ENCODE measurements at places on chromosomes 3 and 15. TPM values are rescaled to one million over a fixed set of nuclear protein-coding genes. Genes with fewer than 3 reads are reported as not detected.

The NAALADL2 gene
- total RNA-seq, result 11.4 TPM

The KBTBD13 gene
- not detected for total RNA-seq

The EPHA3 gene
- 0.98 TPM for total RNA-seq

The C3orf22 gene
- total RNA-seq, result not detected

- peak; percentile 84 for DNase-seq
Observed at GRCh38 chr3:188152660-188153436, 1.1 kb upstream of the LPP start.

- no peak for DNase-seq
Observed at GRCh38 chr3:161800985-161801559, 304.5 kb downstream of the OTOL1 start.

DNA sequence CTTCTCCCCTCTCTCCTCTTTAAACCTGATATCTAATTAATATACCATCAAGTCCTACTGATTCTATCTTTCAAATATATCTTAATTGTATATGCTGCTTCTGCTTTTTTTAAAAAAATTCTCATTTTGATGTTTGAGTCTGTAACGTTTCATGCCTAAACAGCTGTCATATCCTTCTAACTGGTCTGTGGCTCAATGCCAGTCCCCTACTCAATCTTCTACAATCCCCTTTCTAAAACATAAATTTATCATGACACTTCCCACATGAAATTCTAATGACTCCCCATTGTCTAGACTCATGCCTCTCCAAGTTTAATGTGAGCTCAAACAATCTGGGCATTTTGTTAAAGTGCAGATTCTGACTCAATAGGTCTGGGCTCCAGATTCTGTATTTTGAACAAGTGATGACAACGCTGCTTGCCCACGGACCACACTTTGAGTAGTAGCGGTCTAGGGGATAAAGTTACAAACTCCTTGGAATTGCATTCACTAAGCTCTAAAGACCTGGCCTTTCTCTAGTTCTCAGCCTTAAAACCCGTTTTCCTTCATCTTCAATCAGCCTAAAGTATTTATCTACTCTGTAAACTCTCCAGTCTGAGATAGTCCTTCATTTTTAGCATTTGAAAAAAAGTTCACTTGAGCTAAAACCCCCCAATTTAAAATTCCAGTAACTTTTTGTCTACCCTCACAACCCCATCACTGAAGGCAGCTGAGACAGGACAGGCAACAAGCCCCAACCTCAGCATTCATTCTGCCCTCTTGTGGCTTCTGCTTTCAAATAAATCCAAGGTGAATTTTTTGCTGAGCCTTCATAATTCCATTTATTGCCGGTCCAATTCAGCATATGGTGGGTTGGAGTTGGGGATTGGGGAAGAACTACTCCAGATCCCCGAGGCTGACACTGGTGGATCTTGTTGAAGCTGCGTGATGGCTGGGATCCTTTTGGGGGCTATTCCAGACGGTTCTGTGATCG lies 88.1 kb upstream of the THRB start:
- DNase-seq, result peak; percentile 16

DNA sequence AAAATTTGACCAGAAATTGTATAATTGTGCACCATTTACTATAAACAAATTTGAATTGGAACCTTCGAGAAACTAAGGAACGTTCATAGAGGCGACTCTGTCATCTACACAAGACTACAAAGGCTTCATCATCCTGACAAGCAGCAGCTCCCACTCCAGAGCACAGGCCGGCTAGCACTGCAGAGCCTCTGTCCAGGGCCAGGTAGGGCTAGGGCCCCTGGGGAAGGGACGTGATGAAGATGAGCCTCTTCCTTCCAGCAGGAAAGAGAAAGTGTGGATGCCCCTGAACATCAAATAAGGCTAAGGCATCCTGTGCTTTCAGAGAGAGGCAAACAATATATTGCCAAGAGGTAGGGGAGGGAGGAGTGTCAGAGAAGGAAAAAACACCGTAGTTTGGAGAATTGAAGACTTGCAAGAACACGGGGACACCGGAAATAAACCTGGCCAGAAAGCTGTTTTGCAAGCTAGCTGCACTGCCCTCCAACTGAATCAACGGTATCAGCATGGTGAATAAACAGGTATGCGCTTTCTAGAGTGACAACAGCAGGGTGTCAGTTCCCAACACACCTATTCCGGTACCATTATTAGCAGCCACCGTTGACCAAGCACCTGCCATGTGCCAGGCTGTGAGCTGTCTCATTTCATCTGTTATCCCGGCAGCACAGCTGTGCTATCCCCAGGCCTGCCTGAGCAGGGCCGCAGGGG lies 12.4 kb downstream of the XXYLT1 start:
- DNase-seq, result no peak

DNA sequence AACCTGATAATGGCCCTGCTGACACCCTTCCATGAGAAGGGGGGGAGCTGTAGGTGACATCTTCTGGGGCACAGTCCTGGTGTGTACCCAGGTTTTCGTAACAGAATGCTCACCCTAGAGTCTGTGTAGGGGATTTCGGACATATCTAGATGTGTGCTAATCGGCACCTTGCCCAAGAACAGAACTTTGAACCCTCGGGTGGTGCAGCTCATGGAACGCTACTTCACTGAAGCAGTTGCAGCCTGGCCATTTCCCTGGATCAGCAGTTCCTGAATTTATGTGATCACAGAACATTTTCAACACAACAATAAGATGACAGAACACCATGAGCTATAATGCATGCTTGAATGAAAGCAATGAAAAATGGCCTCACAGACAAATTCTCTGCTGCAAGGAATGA lies 57.5 kb upstream of the MUC13 start:
- no peak for DNase-seq

GRCh38 chr3:188518835-188519452 lies 365.0 kb downstream of the LPP start:
- no peak for DNase-seq

DNA sequence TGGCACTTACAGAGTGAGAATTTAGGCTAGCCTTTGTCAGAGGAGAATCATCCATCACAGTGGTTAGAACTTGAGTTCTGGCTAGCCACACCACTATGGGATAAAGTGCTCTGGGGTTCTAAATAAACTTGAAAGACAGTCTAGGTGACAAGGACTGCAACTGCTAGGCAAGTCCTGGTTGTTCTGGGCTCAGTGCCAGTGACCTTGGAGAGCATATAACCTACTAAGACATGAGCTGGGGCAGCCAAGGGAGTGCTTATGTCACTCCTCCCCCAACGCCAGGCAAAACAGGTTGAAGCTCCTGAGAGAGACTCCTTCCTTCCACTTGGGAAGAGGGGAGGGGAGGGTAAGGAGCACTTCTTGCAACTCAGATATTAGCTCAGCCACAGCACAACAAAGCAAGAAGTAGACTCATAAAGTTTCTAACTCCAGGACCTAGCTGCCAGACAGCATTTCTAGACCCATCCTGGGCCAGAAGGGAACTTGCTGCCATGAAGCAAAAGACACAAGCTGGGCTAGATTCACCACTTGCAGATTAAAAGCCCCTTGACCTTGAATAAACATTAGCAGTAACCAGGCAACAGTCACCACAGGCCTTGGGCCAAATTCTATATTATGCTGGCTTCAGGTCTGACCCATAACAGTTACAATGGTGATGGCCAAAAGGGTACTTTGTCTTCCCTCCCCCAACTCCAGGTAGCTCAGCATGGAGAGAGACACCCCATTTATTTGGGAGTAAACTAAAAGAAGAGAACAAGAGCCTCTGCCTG lies 963.7 kb downstream of the PLOD2 start:
- DNase-seq, result no peak

- no peak for DNase-seq
Observed at GRCh38 chr3:150144191-150144708, 173.6 kb upstream of the PFN2 start.

GRCh38 chr3:171234298-171235010 lies 207.9 kb upstream of the SLC2A2 start:
- DNase-seq, result no peak

- no peak for DNase-seq
Observed at GRCh38 chr3:185066251-185066650, 86.6 kb downstream of the C3orf70 start.

DNA sequence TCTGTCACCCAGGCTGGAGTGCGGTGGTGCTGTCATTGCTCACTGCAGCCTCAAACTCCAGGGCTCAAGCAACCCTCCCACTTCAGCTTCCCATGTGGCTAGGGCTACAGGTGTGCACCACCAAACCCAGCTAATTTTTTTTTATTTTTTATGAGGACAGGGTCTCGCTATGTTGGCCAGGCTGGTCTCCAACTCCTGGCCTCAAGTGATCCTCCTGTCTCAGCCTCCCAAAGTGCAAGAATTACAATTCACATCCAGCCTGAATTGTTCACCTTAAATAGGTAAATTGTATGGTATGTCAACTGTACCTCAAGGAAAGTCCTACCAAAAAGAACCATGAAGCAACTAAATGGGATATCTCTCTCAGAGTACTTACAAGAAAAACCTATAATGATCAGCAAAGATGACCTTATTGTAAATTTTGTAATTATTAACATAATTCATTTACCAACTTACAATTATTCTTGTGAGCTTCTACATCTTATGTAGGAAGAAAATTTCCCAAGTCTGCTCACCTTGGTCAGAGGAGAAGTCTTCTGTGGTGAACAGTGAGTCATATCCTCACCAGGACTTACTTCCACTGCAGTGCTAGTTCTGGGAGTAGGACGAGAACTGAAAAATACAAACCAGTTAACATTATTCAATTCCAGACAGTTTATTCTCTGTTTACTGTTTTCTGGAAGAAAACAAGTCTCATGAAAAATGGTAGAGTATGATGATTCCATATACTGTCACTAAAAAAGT lies 54.4 kb downstream of the ULK4 start:
- no peak for DNase-seq

DNA sequence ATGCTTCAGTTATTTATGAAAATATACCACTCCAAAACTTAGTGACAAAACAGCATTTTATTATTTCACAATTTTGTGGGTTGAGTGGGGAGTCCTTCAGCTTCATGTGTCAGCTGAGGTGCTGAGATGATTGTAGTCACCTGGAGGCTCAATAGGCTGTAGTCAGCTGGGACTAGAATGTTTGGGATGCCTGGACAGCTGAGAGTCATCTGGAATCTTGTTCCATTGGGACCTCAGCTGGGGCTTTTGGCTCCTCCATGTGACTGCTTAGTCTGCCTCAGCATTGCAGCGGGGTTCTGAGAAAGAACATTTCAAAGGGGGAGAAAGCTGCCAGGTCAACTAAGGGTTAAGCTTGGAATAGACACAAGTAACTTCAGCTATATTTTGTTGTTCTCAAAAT lies 13.4 kb downstream of the STT3B start:
- peak; percentile 11 for DNase-seq

GRCh38 chr15:51866161-51866560 lies 36.7 kb downstream of the TMOD3 start:
- no peak for DNase-seq

DNA sequence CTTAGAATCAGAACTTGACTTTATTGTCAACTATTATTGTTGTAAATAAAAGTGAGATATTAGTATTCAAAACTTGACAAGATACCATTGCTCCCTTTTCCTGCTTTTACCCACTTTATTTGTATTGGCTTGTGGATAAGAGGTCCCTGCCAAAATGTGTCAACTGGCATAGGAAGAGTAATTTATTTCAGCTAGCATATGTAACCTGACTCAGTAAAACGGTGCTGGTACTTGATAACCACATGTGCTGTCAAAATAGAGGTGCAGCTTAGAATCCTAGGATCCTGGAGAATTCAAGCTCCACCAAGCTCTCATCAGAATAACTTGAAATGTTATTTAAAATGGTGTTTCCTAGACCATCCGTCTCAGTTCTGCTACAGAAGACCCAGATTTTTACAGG lies 90.2 kb upstream of the TGFBR2 start:
- peak; percentile 80 for DNase-seq

GRCh38 chr3:55197021-55197420 lies 269.2 kb upstream of the LRTM1 start:
- DNase-seq, result no peak

DNA sequence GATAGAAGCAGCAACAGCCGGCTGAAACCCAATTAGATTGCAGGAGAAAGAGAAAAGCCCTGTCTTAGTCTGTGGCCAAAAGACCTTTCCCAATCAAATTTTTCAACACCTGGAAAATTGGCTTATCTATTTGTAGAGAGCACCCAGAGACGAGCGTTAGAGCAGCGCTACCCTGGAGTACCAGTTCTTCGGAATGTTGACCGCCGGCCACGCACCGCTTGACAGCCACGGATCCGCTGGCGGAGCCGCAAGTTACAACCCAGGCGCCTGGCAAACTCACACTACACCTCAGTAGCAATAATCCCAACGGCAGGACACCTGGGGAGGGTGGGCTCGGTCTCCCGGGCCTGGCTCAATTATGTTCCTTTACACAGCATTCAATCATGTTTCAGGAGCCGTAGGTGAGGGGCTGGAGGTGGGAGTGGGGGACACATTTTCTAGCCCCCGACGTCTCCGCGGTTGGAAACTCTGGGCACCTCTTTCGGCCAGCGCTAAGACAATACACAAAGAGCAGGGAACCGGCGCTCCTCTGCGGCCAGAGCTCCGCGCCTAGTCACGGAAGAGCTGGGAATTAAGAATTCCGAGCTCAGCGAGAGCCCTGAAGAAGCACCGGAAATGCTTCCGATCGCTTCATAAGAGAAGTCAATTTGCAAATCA lies 1.2 kb downstream of the MB21D2 start:
- DNase-seq, result peak; percentile 74

All from fibroblast of the aortic adventitia (primary cell).